Thyroid gland (tissue), 4 donors: ENCODE measurements at places on chromosomes 13 and 19. TPM values are rescaled to one million over a fixed set of nuclear protein-coding genes. Genes with fewer than 3 reads are reported as not detected.

Gene PLPPR3
- total RNA-seq, result not detected

DNA sequence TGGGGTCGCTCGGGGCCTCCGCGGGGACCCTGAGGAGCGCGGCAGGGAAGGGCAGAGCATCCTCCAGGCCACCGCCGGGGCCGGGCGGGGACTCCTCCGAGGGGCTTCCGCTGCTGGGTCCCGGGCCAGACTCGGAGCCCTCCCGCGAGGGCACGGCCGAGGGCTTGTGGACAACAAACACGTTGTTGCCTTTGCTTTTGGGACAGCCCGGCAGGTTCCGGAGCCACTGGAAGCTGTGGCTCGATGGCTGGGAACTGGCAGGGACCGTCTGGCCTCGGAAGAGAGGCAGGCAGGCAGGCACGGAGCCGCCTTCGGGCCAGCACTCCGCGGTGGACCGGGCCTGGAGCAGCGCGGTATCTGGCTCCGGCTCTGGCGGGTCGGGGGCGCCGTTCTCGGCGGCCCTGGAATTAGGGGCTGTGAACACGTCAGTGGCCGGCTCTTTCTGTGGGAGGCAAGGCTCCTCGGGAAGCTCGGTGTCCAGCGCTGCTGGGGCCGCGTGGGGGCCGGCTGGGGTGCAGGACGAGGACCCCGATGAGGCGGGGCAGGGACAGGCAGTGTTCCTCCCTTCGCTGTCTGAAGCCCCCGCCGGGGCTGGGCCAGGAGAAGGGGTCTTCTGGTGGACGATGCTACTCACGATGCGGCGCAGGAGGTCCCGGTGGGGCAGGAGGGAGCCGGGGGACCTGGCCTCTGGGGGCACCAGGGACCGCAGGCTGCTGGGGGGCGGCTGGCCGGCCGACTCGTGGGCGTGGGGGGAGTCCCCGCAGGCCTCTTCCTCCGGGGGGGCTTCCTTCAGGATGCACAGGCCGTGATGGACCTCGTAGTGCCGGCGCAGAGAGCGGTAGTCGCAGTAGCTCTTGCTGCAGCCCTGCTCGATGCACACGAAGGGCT lies 27.6 kb downstream of the ZNF541 start:
- no peak for DNase-seq

DNA sequence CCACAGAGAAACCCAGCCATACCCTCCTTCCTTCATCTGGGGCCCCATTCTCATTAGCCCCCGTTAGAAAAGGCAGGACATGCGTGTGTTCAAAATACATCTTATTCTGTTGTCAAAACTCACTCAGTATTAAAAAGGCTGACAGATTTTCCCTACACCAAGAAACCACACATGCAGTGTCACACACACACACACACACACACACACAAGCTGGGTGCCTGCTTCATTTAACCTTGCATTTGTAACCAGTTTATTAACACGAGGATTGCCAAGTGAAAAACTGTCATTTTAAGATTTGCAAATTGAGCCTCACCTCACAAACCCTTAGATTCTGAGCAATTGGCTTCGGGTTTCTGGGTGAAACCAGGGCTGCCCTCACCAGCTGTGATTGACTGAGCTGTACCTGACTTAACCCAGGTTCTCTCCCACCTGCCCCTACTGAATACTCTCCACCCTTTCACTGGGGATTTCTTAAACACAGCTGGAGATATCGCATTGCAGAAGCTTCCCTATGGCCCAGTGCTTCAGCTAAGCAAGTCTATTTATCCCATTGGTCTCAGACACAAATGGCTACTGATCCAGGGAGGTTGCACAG lies 172.7 kb upstream of the ZNF507 start:
- no peak for DNase-seq

DNA sequence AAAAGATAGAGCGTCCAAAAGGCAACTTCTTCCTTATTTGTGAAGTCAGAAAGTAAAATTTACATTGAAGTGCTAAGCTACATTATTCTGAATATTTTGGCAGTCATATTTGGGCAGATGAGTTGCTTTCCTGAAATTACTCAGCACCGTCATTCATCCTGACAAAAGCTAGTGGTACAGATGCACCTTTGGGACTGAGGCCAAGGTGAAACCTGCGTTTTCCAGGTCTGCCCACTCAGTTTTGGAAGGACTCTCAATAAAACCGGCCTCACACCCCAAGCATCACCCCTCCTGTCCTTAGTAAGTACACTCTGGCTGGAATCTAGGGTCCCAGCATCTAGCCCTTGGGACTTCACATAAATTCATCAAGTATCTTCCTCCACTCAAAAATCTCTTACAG lies 187.5 kb downstream of the TM9SF2 start:
- no peak for DNase-seq
